ENCODE measurements at places on chromosomes 1 and 21.
A peak's percentile ranks its signal among the peaks of the same experiment; 100 is the strongest.

DNA sequence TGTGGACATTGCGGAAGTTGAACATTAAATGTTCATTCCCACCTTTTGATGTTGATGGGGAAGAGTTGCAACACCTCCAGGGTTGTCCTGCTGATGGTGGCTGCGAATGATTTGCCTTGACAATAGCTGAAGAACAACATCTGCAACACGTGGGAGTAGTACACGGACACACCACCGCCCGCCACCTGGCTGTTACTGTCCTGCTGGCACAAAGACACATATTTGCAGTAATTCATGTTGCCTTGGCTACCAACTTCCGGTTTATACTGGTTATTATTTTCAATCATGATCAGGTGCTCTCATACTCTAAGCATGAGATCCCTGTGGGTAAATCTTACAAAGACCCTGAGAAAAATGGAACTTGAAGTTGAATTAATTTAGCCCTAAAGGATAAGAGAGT lies 55.2 kb downstream of the UBR4 start:
- no peak for DNase-seq

GRCh38 chr1:156124557-156125483 lies 10.3 kb downstream of the LMNA start:
- DNase-seq: no peak

- DNase-seq: peak; percentile 8
These were observed 70.0 kb downstream of the PLD5 start for GRCh38 chr1:242454262-242455051.

DNA sequence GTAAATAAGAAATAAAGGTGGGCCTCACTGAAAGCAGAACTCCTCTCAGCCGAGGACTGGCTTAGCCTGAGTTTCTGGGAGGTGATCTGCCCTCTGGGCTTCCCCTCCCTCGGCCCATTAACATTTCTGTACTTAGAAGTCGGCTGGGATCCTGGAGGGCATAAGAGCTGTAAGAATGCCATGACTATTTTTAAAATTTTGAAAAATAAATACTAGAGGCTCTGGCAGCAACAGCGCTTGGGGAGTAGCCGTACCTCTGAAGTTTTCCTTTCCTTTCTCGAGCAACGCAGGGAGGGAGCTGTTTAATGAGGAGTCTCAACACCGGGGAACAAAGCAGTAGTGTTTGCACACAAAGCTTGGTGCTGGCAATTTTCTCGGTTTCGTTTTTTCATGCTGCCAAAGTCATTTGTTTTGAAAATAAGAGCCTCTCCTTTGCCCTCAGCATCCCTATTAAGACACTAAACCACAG lies 498.7 kb downstream of the SMYD3 start:
- DNase-seq: no peak

GRCh38 chr1:169426174-169426705 lies 1.0 kb downstream of the CCDC181 start:
- no peak for DNase-seq

GRCh38 chr1:236204039-236204438 lies 61.7 kb downstream of the GPR137B start:
- DNase-seq: no peak

- DNase-seq: no peak
These were observed 9.0 kb downstream of the ARHGEF2 start for GRCh38 chr1:155969377-155969791.

GRCh38 chr1:12011998-12012397 lies 7.3 kb upstream of the MIIP start:
- DNase-seq: no peak

- no peak for DNase-seq
These were observed 6.2 kb downstream of the NECTIN4 start for GRCh38 chr1:161082996-161083747.

GRCh38 chr1:18464665-18465050 lies 16.1 kb upstream of the KLHDC7A start:
- DNase-seq: no peak

DNA sequence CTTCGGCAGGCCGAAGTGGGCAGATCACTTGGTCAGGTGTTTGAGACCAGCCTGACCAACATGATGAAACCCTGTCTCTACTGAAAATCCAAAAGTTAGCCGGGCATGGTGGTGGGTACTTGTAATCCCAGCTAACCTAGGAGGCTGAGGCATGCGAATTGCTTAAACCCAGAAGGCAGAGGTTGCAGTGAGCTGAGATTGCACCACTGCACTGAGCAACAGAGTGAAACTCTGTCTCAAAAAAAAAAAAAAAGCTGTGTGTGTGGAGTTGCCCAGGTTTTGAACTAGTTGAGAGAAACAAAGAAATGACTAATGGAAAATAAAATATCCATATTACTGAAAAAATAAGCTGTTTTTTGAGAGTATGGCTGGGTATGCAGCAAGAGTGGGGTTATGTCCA lies 100.2 kb downstream of the GTF2B start:
- DNase-seq: no peak

DNA sequence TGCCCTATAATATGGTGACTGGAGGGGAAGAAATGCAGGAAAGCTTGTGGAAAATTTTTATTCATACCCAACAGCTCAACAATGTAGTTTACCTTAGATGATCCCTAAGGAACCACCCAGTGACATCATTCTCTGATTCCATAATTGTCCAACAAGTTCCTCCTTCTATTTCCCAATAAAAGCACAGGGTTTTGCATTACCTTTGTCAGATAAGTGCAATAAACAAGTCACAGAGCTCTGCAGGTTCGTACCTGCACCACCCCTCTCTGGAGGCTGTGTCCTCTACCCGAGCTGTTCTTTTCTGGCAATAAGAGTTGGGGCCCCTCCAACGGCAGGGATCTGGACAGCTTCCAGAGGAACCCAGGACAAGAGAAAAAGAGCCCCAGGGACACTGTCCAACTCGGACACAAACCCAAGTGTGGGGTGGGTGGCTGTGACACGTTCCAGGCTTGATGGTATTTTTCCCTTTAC lies 38.8 kb downstream of the RCAN1 start:
- no peak for DNase-seq

DNA sequence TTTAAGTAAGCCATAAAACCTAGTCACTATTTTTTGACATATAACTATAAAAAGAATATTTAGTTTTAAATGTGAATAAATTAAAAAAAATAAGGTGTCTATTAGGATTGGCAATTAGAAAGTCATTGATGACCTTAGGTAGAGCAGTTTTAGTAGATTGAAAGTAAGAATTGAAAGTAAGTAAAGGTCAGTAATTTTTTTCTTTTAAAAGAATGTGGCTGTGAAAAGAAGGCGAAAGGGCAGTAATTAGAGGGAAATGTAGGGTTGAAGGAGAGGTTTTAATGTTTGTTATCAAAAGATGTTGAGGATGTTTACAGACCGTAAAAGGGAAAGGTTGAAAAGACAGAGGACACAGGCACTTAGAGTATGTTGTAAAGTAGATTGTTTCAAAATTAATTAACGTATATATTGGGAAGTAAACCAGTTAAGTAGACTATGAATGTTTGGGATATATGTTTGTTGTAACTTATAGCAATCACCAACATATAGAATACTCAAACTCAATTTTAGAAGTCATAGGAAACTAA lies 41.0 kb downstream of the ZFYVE9 start:
- DNase-seq: no peak

- no peak for DNase-seq
These were observed 3.9 kb downstream of the NEGR1 start for GRCh38 chr1:72278461-72278860.

GRCh38 chr21:39020751-39021477 lies 162.3 kb downstream of the PSMG1 start:
- peak; percentile 40 for DNase-seq

DNA sequence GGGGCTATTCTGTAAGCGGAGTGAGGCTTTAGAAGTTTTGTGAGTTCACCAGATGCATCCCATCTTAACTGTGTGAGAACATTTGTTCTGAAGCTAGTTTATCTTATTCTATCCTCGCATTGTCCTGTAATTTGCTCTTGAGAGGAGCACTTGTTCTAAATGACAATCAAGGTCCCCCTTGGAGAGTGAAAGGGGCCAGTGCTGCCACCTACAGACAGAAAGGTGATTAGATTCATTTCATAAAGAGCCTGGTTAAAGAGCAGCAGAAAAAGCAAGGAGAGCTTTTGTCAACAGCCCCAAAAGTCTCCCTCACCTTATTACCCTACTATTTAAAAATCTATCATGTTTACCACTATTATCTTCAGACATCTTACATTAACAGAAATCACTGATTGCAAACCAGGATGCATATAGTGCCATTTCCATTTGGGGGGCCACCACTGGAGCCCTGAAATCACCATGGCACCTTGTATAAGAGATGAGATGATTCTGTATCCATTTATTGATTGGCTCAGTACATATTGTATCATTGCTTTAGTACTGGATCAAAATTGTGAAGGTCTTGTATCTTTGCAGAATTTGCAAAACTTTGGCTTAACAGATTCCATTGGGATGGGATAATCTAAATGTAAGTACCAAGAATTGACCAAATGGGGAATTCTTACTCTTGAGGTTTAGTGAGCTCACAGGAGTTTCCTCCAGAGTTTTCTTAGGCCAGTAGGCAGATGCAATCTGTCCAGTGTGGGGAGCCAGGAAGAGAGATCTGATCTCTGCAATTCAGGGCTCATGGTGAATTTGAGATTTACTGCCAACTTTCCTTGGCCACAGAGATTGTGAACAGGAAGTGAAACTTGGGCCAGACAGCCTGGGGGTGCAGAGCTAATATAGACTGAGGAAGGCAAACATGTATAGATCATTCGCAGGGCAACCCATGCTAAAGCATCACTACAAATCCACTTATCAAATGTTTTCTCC lies 64.3 kb upstream of the TRABD2B start:
- no peak for DNase-seq

DNA sequence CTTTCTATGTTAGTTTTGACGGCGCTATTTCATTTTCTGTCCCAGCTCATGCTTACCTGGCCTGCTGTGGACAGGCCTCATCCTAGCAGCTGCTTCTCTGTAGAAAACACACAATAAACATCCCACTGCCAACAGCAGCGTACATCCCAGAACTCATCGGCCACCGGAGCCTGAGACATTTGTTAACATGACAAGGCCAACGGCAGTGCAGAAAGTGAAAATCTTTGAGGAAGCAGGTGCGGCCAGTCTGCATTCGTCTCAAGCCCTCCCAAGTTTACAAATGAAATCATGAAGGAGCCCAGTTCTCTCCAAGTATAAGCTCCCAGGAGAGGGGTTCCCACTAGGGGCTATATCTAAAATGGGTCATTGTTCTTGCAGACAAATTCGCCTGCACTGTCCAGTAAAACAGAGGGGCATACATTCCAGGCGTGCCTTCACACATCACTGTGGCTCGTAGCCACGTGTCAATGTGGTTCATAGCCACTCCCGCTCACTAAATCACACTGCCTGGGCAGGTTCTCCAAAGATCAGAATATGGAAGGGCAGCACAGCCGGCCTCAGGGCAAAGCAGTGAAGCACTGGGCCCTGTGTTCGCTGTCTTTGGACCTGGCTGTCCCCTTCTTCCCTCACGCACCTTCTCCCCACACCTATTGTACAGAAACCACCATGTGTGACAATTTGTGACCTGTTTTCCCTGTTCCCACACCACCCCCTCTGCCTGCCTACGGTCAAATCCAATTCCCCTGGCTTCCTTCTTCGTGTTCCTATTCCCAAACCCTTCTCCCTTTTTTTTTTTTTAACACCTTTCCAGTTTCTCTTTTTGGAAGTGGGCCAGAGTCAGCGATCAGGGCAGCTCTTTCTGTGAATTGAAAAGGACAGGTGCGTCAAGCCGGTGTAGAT lies 27.0 kb upstream of the ABCG1 start:
- DNase-seq: no peak

- no peak for DNase-seq
These were observed 90.0 kb downstream of the SELENOF start for GRCh38 chr1:86823821-86824500.

GRCh38 chr1:242467556-242468145 lies 56.8 kb downstream of the PLD5 start:
- DNase-seq: peak; percentile 7

- DNase-seq: no peak
These were observed 178.5 kb upstream of the LMO4 start for GRCh38 chr1:87150143-87150542.

DNA sequence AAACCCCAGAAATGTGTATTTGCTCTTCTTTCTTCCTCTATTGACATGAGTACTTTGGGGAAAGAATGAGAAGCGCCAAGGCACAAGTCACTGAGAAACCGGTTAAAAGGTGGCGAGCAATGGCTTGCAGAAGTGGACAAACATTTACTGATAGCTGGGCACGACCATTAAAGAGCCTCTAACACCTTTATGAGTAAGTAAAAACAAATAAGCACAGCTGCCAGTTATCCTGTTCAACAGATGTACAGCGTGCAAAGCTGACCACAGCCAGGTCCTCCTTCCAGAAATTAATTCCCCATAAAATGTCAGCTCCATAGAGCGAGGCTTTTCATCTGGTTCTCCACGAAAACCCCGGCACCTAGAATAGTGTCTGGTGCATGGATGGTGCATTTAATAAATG lies 72.7 kb downstream of the CAPZB start:
- no peak for DNase-seq

- DNase-seq: no peak
These were observed 75.1 kb downstream of the LYST start for GRCh38 chr1:235791532-235792060.

DNA sequence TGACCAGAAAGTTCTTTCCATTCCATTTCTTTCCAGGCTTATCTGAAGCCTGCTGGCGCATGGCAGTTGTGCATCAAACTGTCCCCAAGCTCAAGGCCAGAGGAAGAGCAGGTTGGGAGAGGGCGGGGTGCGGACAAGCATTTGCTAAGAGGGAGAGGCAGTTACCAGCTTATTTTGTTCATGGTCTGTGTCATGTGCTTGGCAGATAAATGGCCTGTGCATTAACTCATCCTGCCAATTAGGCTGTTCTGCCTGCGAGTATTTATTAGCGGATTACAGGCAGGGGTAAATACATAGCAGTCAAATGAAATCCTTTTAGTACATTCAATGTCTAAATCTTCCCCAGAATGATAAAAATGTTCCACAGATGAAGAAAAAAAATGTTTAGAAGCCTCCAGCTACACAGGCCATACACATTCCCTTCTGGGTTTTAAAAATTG lies 48.9 kb upstream of the B3GALNT2 start:
- DNase-seq: no peak

Measured in fibroblast of skin of left biceps (primary cell).